ENCODE measurements at places on chromosomes 1 and 21.

DNA sequence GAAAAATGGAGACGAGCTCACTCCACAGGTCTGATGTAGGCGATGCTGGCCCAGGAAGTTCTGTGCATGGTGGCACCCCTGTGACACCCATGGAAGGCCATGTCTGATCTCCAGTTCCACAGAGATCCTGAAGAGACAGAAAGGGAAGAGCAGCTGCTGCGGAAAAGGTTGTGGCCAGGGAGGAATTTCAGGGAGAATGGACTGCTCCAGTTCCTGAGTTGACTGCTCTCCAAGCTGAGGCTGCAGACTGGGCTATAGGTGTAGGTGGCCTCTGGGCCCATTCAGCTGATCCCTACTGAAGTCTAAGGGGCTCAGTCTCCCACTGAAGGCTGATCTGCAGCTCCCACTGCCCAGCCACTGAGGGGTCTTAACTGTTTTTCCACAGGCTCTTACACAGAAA lies 89.2 kb downstream of the ETS2 start:
- no peak for DNase-seq

GRCh38 chr1:29471487-29472313 lies 235.4 kb downstream of the PTPRU start:
- no peak for DNase-seq

- DNase-seq: no peak
These were observed 29.7 kb downstream of the UHMK1 start for GRCh38 chr1:162527314-162527713.

DNA sequence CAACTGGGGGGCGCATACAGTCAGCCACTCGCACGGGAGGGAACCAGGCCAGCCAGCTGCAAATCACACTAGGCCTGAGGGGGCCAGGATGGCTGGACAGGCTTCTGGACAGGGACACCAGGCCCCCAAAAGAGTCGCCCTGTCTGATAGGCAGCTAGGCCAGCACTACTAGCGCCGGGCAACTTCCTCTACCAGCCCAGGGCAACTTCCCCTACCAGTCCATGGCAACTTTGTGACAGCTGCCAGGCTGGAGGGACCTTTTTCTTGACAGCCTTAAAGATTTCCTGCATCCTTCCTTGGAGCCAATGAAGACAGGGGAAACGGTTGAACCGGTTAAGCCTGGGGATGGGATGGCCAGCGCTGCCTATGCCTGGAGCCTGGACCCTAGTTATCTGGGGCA lies 5.1 kb downstream of the IFFO2 start:
- no peak for DNase-seq

DNA sequence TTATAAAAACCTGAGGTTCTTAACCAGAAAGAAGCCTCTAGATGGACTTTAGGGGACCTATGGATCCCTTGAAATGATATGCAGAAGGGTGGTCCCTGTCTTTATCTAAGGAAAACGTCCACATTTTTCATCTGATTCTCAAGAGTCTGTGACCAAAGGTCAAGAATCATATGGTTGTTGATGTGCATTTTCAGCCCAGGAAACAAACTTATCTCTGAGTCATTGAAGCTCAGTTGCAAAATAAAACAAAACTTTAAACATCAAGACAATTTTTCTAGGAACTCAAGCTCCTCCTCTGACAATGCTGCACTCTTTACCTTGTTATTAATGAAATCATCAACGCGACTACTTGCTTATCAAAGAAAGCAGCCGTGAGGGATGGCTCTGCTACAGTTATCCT lies 83.3 kb downstream of the TIAM1 start:
- no peak for DNase-seq

DNA sequence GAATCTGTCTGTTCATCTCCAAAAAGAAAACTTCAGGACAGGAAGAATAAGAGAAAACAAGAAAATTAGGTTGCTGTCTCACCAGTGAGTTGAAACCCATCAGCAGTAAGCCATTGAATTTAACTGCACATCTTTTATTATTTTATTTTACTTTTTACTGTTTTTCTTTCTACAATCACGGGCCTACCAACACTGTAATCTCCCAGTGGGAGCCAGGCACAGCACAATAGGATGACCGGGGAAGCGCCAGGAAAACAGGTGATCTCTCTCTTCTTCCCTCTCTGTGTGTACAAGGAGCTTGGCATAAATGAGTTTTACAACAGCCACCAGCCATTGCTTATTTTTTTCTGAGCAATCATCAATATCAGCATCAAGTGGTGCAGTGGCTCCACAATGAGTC lies 113.1 kb upstream of the ESRRG start:
- no peak for DNase-seq

GRCh38 chr1:31799895-31800673 lies 15.7 kb downstream of the SPOCD1 start:
- DNase-seq: no peak

DNA sequence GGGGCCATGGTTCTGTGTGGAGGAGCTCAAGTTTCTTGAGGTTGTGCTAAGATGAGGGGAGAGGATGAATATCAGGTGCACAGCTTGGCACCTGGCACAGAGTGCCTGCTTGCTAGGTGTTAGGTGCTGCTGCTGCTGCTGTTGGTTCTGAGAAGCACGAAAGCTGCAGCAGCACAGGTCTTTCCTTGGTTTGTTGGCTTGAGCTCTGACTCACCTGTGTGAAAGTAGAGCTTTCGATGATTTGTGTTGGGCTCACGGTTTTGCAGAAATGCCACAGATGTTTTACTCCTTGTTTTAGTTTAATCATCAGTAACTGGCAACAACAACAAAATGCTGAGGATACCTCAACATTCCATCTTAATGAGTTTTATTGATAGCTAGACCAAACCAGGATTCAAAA lies 221.6 kb downstream of the BRINP2 start:
- no peak for DNase-seq

DNA sequence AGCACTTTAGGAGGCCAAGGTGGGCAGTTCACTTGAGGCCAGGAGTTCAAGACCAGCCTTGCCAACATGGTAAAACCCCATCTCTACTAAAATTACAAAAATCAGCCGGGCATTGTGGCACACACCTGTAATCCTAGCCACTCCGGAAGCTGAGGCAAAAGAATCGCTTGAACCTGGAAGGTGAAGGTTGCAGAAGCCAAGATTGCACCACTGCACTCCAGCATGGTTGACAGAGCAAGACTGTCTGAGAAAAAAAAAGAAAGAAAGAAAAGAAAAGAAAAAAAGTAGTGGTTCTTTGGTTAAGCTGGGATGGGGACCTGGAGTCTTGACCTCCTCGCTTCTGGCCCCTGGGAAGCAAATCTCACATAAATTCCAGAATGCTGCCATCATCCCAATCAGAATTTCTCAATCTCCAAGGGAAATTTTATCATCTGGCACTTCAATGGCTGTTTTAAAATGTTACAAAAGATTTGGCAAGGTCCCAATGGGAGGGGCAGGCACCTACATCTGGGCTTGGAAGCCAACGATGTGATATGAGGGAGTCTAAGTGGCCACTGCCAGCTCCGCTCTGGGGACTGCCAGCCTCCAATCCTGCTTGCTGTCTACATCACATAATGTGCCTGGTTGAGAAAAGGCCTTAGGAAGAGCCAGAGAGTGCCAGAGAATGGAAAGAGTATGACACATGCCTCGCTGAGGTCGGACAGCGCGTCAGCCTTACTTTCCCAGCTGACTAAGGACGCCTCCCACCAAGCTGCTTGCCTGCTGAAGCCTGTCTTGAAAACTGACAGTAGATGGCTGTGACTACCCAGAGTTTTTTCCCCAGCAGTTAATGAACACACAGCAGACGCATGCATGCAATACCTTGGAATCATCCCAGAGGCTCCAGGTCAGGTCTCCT lies 42.1 kb upstream of the SRP9 start:
- DNase-seq: no peak
